ENCODE measurements at places on chromosomes 7 and 10. TPM values are rescaled to one million over a fixed set of nuclear protein-coding genes. Genes with fewer than 3 reads are reported as not detected.

DNA sequence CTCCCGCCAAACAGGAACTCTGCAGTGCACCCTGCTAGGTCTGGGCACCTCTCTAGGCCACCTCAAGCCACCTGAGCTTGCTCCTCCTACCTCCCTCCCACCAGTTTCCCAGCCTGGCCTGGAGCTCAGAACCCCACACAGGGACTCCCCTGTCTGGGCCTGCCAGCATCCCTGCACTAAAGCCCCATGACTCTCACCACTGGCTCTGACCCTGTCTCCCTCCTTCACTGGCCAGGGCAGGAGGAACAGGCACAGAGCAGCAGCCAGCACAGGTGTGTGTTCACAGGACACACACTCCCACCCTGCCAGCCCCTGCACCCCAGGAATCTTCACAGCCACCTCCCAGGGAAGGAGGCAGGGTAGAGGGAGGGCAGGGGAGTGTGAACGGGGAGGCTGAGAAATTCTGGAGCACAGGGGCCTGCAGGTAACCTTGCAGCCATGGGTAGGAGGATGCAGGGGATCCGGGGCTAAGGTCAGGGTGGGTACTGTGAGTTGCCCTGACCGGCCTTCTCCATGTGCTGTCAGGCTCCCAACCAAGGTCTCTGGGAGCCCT lies 13.9 kb upstream of the ANTXRL start:
- no peak for DNase-seq

GRCh38 chr10:46523119-46523961 lies 33.1 kb downstream of the GPRIN2 start:
- DNase-seq, result peak; percentile 42

GRCh38 chr10:86538547-86538946 lies 17.0 kb upstream of the WAPL start:
- DNase-seq, result no peak

- DNase-seq, result peak; percentile 52
Measured at GRCh38 chr10:69389827-69390490, 26.8 kb downstream of the TACR2 start.

The DNAJC12 gene
- total RNA-seq, result 3.7 TPM

- DNase-seq, result no peak
Measured at GRCh38 chr10:86127274-86127819, 239.2 kb downstream of the GRID1 start.

- DNase-seq, result no peak
Measured at GRCh38 chr10:63671317-63671937, 150.2 kb downstream of the REEP3 start.

DNA sequence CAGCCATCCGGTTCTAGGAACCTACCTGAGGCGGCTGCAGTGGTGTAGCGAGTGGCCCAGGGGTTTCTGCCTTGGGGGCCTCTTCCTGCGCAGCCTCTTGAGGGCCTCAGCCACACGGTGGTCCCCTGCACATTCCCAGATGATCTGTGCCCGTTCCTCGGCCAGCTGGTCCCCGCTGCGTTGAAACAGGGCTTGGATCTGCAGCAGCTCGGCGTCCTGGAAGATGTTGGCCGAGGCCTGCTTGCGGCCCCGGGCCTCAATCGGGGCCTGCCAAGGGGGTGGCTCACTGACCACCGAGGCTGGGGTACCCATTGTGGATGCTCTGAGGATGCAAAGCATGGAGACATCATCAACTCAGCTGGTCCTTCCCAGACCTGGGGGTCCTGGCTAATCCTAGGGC lies 7.4 kb downstream of the AVPI1 start:
- no peak for DNase-seq

DNA sequence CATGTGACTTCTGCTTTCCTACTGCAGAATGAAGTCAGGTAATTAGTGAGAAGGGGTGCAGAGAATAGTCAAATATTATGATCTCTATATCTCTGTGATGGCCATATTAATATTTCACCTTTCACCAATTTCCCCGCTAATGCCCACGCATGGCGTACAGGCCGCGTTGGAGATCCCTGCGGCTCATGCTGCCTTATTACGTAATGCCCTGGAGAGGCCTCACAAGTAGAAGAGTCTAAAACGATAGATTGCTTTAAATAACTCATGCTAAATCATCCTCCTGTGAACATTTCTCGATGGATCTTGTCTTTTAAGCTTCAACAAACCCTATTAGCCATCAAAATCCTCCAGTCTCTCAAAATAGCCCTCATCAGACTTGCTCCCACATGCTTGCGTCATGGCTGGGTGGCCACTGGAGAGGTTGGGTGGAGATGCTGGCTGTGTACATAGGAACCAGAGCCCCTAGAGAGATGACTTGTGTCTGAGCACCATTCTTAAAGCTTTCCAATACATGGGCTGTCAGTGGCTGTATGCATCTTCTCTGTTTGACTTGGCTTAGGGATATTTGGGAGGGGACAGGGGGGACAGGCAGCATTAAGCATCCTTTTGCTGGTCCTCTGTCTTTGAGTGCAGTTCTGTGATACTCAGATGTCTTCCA lies 79.5 kb upstream of the INSYN2A start:
- DNase-seq, result no peak

- DNase-seq, result no peak
Measured at GRCh38 chr7:47953822-47954221, 5.6 kb upstream of the PKD1L1 start.

GRCh38 chr7:149474309-149475120 lies 13.7 kb upstream of the ZNF777 start:
- no peak for DNase-seq

The ELOVL3 gene
- not detected for total RNA-seq

DNA sequence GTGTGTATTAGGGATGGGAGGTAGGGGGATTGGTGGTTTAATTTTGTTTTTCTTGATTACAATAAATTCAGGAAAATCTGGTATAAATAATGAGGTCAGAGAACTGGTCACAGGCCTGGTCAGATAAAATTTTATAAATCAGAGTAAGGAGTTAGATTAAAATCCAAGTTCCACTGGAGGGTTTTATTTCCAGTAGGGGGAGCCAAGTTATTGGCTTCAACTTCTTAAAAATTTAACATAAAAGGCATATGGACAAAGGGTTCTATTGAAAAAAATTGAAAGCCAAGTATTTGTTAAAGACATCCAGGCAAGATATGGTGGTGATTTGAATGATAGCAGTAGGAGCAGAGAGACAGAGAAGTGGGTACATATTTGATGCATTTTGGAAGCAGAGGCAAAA lies 763.3 kb downstream of the SORCS1 start:
- DNase-seq, result no peak

- DNase-seq, result no peak
Measured at GRCh38 chr10:100007231-100008141, 2.3 kb downstream of the DNMBP start.

GRCh38 chr7:148253629-148254028 lies 336.9 kb upstream of the C7orf33 start:
- no peak for DNase-seq

DNA sequence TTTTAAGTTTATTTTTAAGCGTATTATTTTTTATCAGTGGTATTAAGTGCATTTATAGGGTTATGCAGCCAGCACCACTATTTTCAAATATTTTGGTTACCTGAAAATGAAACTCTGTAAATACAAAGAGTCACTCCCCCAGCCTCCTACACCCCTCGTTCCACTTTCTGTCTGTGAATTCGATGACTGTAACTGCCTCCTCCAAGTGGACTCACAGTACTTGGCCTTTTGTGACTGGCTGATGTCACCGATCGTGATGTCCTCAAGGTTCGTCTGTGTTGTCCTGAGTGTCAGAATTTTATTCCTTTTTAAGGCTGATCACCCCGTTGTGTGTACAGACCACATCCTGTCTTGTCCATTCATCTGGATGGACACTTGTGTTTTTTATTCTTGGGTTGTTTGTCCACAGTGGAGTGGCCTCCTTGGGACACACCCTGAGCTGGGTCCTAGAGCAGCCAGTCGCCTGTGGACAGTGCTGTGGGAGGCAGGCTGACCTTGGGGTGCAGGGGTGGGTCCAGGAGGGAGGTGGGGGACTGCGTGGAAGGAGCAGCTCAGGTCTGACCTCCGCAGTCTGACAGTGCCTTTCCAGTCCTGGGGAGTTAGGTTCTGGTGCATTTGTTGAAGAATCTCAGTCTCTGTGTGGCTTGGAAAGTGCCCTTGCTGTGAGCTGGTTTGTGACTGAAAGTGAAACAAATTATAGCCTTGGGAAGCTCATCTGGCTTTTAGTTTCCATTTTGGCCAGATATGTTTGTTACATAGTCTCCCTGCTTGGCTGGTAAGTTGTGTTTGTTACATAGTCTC lies 6.9 kb downstream of the MTG1 start:
- DNase-seq, result no peak

The KIAA1549 gene
- total RNA-seq, result 1.5 TPM

GRCh38 chr7:12921751-12922345 lies 234.4 kb downstream of the ARL4A start:
- DNase-seq, result peak; percentile 38

DNA sequence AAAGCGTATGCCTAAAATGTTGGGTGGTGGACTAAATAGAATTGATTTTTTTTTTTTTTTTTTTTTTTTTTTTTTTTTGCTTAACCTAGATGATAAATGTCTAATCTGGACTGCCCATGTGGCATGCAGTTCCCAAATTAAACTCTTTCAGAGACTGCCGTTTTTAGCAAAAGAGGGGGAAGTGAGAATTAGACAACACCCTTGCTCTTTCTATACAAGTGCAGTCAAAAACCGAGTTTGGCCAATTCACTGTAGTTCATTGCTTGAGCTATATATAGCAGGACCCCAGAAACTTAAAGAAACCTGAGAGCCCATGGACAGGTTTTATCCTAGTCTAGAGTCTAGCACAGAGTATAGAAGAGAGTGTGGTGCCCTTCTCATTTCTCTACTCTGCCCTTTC lies 141.9 kb downstream of the GRM3 start:
- DNase-seq, result no peak

- DNase-seq, result peak; percentile 8
Measured at GRCh38 chr7:1936531-1937251, 266.6 kb downstream of the ELFN1 start.

- DNase-seq, result peak; percentile 28
Measured at GRCh38 chr7:12244129-12244528, 33.0 kb downstream of the TMEM106B start.

The PPP2R2D gene
- total RNA-seq, result 38.4 TPM

The CLCN1 gene
- not detected for total RNA-seq

The CHAT gene
- not detected for total RNA-seq

DNA sequence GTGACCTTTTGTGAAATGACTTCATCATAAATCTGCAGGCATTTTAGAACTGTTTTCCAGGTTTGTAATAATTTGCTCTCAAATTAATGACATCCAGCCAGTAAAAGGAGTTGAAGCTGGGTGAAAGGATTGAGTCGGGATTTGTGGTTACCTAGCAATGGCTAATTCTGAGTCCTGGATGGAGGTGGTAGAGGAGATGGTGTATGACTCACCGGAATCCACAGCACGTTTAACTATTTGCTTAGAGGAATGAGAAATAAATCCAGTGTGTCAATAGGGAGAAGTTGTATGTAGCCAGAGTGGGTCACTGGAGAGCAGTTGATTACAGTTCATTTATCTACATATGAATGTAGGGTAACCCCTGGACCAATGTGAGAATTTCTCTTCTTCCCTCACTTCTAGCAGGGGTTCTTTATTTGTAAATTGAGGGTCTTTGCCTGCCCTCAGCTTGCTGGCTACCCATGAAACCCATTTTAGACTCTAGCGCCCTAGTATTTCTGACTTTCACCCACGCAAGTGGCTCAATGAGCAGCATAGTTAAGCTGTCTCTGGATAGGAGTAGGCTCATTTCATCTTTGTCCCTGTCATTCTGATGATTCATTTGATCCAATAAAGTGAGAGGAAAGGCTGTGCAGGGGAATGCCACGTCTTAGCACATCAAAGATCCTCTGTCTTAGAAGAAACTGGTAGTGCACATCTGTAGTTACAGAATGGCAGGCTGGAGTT lies 547.8 kb downstream of the SORCS3 start:
- no peak for DNase-seq

The CAMK1D gene
- total RNA-seq, result 23.8 TPM
